ENCODE measurements at places on chromosomes 6 and 20.

DNA sequence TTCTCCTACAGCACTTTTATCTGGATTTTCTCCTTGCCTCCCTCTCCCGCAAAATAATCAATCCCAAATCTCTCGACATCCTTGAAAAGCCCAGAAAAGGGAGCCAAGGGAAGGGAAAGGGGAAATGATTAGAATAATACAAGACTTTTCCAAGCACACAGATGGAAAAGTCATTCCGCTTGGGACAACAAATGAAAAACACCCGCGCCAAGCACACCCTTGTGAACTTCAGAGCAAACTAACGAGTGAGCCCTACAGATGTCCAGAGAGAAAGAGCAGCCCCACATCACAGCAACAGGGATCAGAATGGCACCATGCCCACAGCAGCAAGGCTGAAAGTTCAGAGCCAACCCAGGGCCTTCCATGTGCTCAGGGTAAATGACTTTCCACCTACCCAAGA, 49.6 kb downstream of the NINL start:
- no peak for ATAC-seq

DNA sequence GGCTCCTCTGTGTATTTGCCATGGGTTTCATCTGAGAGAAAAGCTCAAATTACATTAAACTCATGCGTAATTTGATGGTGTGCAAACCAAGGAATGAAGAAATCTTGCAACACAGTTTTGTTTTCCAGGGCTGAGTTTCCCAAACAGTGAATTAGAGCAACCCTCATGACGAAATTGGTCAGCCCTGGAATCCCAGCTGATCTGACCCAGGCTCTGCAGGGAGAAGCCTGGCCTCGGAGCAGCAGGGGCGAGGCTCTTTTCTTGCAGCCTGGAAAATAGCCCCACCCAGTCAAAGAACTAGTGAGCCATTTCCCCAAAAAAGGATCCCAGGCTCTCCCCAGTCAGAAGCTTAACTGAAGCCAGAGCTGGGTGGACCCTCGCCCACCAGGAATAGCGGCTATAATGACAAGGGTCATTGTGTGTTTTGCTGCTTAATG, 107.3 kb upstream of the SNX9 start:
- no peak for ATAC-seq

GRCh38 chr6:20952699-20953474, 418.6 kb downstream of the CDKAL1 start:
- no peak for ATAC-seq

GRCh38 chr6:143155681-143156080, 95.0 kb downstream of the AIG1 start:
- ATAC-seq = no peak

DNA sequence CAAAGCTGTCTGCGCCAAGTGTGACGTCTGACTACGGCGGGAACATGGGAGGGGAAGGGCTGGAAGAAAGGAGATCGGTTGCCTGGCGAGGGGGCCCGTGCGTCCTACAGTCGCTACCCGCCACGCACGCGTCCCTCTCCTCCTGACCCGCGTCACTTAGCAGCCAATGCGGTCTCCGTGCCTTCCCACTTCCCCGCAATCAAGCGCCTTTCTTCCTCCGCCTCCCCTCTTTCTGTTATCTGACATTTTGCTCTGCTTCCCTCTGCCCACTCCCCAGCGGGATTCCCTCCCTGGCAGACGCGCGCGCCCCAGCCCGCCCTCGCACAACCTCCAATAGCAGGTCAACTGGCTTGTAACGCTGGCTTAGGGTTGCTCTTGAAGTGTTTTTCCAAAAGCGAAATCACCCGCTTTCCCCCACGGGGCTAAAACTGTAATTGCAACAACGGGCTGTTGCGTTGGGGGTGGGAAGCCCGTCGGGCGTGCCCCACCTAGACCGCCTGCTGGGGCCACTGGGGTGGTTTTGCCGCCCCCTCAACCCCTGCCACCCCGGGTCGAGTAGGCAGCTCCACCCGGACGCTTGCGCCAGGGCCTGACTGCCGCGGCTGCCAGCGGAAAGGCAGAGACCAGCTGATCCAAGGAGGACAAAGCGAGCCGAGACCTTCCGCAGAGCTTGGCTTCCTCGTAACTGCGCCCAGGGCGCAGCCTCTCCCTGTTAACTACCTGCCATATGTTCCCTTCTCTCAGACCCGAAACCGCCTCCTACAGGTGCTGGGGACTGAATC, 6.2 kb upstream of the SOX4 start:
- ATAC-seq = peak; percentile 25

- no peak for ATAC-seq
Measured at GRCh38 chr6:20128018-20128417, 84.3 kb downstream of the MBOAT1 start.
